Upper lobe of left lung (tissue), 6 donors: ENCODE measurements at places on chromosomes 1 and 21.

GRCh38 chr1:68644504-68644903 is 147.6 kb upstream of the DEPDC1 start:
- no peak for DNase-seq

- DNase-seq: no peak
Observed at GRCh38 chr1:192592981-192593708, 17.6 kb downstream of the RGS1 start.

DNA sequence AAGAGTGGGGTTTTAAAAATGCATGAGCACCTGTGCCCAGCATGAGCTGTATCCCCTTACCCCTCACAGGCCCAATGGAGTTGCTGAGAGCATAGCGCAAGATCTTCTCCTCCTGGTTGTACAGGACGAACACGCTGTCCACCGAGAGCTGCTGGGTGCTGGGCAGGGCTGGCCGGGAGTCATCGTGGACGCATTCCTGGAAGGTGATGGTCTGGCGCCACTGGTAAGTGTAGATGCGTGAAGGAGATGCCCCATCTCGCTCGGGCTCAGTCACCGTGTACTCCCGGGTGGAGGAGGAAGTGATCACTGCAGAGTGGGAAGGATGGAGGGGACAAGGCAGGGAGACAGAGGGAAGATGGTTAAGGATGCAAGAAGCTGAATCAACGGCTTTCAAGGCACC is 39.1 kb downstream of the NID1 start:
- peak; percentile 38 for DNase-seq

- DNase-seq: no peak
Observed at GRCh38 chr1:84861516-84861915, 31.5 kb downstream of the LPAR3 start.

DNA sequence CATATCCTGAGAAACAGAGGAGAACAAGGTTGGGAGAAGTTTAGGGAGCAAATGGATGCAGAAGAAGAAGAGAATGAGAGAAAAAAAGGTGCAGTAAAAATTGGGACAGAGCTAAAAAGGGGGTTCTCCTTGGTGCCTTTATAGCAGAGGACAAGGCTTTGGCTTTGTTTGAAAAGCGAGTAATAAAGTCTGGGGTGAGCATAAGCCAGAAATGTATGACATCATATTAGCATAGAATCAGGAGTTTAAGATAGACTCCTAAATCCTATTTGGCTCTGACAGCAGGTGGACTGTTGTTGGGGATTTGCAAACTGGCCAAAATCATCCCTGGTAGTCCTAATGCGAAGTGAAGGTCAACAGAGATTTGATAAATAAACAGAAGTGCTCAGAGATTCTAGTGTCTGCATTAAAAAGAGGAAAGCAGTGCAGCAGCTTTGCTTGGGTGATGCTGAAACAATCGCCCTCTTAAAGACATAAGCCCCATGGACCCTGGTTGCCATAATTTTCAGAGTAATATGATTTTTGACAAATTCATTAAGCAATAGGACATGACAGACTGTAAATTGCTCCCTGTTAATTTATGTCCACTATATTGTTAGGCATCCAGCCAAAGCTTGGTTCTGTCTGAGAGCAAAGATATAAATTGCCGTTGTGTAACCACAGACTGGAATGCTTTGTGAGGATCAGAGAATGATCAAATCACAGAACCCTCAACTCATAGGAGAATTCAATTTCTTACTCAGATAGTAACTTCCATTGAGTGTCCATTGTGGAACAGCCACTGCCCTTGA is 385.0 kb upstream of the NFIA start:
- no peak for DNase-seq

DNA sequence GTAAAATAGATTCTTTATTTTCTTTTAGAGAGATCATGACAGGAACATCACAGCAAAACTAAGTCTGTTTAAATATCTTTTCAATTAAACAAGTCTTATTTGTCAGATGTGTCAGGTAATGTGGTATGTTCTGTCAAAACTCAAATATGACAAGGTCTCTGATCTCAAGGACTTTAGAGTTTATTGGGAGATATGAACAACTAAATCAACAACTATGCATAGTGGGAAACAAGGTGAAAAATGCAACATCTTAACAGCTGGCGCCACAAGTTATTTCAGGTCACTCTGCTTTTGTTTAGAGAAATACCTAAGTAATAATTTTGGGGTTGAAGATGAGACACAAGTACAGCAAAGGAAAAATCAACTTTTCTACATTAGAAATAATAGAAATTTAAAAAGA is 779.4 kb upstream of the ADGRL4 start:
- DNase-seq: no peak

DNA sequence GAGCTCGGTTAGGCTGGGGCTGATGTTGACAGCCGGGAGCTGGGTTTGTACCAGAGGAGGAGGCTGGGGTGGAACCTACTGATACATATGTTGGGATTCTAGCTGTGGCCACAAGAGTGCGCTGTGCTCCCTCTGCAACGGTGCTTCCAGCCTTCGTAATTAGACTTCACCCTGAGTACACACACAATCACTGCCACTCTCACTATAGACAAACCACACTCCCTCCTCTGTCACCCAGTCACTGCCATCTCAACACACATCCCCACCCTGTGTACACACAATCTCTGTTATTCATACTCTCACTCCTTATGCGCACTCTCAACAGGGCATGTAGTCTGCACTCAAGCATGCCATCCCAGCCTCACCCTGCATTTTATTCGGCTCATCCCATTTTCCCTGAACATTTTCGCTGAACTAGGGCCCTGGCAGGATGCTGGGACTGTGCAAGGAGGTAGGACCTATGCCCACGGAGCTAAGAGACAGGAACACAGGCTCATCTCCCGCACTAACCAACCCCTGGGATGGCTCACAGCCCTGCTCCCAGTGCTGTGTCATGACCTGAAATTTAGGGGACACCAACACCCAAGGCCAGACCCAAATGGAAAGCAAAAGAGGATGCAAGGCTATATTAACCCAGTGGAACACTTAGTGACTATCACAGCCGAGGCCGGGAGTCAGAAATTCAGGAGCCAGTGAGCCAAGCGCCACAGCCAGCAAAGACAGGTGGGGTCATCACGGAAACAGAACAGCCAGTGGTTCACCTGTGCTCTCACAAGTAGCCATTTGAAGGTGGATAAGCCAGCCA is 5.7 kb downstream of the GJB3 start:
- no peak for DNase-seq

- DNase-seq: no peak
Observed at GRCh38 chr1:33918368-33918767, 54.5 kb downstream of the HMGB4 start.

DNA sequence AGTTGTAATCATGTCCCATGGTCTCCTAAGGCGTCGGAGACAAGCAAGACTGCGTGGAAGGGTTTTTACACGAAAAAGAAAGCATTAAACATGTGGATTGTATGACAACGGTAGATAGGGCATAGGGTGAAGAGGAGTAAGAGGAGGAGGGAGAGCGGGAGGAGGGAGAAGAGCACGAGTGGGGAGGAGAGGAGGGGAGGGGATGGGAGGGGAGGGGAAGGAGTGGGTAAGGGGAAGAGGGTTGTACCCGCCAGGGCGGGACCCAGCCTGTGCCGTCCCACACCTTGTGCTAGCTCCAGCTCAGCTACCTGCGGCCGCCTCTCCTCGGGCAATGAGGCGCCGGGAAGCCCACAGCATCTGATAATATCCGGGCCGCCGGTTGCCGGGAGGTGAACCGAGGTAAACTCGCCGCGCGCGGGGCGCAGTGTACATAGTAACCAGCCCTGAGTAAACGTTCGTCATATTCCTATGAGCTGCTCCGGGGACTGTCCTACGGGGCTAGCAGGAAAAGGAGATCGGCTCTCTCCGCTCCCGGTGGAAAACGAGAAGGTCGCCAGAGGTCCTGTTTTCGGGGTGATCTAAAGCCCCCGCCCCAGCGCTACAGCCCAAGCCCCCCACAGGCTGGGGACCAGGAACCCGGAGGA is 449 bp upstream of the RCAN3 start:
- DNase-seq: peak; percentile 82

GRCh38 chr1:25996966-25997827 is 666 bp downstream of the PAFAH2 start:
- peak; percentile 74 for DNase-seq

DNA sequence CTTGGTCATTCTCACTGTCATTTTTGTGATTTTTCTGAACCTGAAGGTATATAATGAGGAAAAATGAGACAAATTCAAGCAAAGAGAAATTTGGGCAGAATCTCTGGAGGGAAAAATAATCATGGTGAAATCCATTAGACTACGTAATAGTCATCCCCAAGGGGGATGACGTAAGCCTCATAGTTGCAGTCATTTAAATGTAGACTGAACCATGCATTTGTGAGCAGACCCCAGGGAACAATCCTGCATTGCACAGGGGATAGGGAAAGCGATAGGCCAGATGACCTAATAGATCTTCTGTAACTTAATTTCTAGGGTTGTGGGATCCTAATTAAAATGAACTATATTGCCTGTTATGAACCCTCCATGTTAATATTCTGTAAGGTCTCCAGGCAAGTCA is 167.4 kb upstream of the C1orf21 start:
- no peak for DNase-seq

GRCh38 chr21:45868086-45868485 is 113.5 kb upstream of the COL6A1 start:
- DNase-seq: no peak

- DNase-seq: no peak
Observed at GRCh38 chr1:25001125-25001915, 71.2 kb upstream of the RUNX3 start.

- DNase-seq: no peak
Observed at GRCh38 chr1:67626861-67627235, 58.2 kb upstream of the GADD45A start.

GRCh38 chr1:231485029-231485784 is 43.3 kb upstream of the TSNAX start:
- DNase-seq: no peak

DNA sequence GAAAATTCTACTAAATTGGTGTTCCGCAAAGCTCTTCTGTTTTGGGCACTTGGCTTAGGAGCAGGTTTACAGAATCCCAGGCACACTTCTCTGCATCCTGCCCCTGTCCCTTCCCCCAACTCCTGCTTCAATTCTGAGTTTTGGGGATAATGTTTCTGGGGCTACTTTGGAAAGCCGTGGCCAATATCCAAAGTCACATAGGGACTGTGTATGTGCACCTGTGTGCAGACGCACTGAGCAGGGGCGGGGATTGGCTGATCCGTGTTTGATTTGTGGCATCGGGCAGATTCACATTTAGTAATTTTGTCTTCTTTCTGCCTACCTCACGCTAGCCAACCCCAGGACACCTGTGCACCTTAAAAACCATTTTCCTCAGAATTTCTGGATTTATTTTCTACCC is 491.9 kb downstream of the SIPA1L2 start:
- no peak for DNase-seq

GRCh38 chr1:11929849-11930248 is 3.6 kb upstream of the KIAA2013 start:
- no peak for DNase-seq

- DNase-seq: no peak
Observed at GRCh38 chr1:38547321-38547720, 312.3 kb downstream of the RRAGC start.

- DNase-seq: no peak
Observed at GRCh38 chr21:15688016-15688415, 41.8 kb upstream of the USP25 start.

- peak; percentile 47 for DNase-seq
Observed at GRCh38 chr1:53069265-53069662, 7.3 kb downstream of the PODN start.

DNA sequence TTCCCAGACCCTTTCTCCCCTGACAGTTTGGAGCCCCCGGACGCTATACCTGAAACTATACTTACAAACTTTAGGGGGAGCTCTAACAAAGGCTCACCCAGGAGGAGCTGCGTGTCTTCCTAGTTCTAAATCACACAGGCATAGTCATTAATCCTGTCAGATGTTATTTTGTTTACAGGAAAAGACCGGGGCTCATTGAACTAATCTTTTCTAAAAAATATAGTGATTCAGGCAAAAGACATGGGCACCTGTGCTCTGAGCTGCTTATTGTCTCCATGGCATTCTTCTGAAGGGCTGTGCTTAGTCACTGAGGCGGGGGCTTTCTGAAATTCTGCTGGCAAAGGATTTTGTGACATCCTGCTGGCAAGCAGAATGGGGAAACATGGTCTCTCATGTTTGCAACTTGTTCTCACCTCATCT is 1577.0 kb downstream of the NCAM2 start:
- DNase-seq: no peak

- no peak for DNase-seq
Observed at GRCh38 chr1:109513110-109513710, 3.7 kb upstream of the AMIGO1 start.

GRCh38 chr1:183241471-183241870 is 55.4 kb downstream of the LAMC2 start:
- DNase-seq: no peak

DNA sequence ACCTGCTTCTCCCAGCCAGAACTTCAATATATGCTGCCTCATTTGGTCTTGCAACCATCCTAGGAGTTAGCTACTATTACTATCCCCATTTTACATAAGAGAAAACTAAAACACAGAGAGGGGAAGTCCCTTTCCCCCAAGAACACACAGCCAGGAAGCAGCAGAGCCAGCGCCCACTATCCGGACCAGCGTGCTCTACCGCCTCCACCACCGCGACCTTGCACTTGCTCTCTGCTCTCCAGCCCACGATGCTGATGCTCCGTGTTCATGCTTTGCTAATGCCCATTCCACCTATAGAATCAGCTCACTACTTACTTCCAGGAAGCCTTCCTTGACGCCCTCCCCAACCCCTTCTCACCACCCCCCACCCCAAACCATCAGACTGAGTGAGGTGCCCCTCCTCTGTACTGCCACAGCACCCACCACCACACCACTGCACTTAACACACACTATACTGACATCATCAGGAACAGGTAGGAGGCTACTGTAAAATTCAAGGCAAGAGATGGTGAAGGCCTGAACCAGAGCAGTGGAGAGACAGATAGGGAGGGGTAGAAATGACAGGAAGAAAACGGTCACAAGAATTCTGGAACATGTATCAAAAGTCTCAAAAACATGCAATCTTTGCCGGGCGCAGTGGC is 9.4 kb downstream of the TMEM53 start:
- no peak for DNase-seq

DNA sequence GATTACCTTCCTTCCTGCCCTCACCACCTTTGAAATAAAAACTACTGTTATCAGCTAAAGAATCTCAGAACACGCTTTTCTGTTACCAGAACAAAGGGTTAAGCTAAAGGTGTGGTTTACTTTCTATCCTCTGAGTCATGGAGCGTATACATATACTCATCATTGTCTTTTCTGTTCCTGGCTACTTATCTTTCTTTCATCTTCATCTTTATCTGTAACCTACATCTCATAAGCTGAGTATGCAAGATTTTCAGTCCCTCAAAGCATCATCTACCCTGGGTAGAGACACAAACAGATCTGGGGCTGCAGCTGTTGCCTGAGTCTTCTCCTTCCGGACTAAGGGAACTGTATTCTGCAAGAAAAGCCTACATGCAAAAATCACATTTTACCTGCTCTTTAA is 75.6 kb downstream of the LMO4 start:
- no peak for DNase-seq
